ENCODE measurements at places on chromosomes 12 and 14.
A peak's percentile ranks its signal among the peaks of the same experiment; 100 is the strongest.

GRCh38 chr12:105382771-105383622 lies 52.5 kb downstream of the C12orf75 start:
- peak; percentile 80 for DNase-seq

GRCh38 chr12:67674417-67674816 lies 25.9 kb downstream of the DYRK2 start:
- DNase-seq = no peak

GRCh38 chr12:123923038-123923437 lies 49.6 kb downstream of the CCDC92 start:
- no peak for DNase-seq

DNA sequence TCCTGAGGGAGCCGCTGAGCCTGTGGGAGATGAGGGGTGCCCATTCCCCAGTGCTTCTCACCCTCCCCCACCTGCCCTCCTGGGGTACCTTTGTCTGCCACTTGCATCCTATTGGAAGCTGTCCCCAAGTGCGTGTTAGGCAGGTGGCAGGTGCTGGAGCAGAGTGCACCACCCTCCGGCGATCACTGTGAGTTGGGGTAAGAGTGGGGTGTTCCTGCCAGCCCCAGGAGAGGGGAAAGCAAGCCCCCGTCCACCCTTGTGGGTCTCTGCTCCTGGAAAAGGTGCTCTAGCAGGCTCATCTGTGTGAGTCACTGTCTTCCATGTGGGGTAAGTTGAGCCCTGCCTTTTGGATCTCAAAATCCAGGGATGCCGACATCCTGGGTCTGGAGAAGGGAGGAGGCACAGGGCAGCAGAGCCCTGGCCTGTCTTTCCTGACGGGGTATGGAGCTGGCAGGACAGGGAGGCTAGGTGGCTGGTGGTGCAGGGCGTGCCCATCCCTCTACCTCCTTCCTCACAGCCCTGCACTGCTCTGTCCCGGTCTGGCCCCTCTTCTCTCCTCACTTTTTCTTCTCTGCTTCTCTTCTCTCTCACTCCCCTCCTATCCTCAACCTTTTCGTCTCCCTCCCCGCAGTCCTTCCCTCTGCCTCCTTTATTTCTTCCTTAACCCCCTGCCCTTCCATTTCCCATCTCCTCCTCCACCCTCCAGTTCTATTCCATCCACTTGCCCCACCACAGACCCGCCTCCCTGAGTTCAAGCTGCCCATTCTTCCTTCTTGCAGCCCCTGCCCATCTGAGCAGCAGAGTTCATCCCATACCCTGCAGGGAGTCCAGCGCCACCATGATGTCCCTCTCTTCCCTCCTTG lies 20.1 kb upstream of the KRT7 start:
- no peak for DNase-seq

- DNase-seq = no peak
Observed at GRCh38 chr14:99134516-99135046, 137.4 kb downstream of the BCL11B start.
